Karpas-422 (cell line): ENCODE measurements at places on chromosomes 6 and 20.

GRCh38 chr6:75933387-75933975, 139.0 kb downstream of the IMPG1 start:
- DNase-seq: no peak

DNA sequence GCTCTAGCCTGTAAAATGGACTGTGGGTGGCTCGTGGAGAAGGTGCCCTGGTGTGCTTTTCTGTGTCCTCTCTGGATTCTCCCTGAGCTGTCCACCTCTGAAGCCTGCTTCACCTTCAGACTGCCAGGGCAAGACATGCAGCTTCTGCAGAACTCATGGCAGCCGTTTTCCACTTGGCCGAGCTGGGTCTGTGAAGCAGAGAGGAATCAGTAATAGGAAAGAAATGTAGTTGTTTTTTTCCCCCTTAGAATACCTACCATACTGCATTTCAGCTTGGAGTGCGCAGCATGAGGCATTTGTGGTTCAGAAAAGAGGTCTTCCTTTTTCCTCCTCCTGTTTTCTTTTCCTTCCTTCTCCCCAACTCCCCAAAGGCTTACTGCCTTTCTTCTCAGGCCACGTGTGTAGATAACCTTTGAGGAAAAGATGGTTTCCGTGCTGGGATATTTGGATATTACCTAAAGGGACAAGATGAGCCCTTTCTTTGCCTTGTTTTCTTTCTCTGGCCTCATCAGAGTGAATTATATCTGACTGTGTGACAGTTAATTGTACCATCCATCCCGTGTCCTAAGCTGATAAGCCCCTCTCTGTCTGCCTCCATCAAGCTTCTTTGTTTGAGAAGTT, 39.4 kb downstream of the RREB1 start:
- DNase-seq: no peak

GRCh38 chr6:37654727-37655500, 42.8 kb downstream of the MDGA1 start:
- DNase-seq: no peak

- no peak for DNase-seq
Observed at GRCh38 chr20:2333821-2334220, 38.0 kb downstream of the TGM3 start.

DNA sequence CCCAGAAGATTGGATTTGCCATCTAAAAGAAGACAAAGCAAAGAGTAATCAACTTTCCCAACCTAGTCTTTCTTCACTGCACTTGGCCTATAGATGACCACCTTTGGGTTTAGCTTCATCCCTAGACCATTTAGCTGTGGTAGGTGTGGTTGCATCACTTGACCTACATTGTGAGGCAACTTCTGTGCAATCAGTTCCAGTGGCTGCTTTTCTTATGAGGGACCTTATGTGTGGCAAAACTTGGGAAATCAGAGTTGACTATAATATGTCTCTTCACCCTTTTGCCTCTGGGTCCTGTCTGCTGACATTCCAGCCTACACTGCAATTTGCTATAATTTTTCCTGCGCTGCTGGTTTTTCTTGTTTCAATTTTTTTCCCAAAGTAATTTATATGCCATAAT, 55.2 kb downstream of the PRDM13 start:
- no peak for DNase-seq

DNA sequence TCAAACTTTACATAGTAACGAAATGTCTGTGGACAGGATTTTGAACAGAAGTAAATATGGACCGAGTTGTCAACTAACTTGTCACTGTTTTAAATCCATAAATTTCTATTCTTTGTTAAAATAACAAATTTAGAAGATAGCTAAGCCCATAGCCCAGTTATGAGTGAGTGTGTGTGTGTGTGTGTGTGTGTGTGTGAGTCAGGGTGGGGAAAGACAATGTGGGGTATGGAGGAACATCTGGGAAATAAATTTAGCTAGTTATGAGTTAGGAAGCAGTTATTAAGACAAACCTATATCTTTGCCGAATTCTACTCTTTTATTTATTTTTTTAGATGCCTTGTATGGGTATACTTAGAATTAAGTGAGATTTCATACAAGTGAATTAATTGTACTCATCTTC, 9.0 kb downstream of the TPBG start:
- DNase-seq: no peak

- no peak for DNase-seq
Observed at GRCh38 chr6:40398810-40399477, 188.2 kb downstream of the LRFN2 start.

DNA sequence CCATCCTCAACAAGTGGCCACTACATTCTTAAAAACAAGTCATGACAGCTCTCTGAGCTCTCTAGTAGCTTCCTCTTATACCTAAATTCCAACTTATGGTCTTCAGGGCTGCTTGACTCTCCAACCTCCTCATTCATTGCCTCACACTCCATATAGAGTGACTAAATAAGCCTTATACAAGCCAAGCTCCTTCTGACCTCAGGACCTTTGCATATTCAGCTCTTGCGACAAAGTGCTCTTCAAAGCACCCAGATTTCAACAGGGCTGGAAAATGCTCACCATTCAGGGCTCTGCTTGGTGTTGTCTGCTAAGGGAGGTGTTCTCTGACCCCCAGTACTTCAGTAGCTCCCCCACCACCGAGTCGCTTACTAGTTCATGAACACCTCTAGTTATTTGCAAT, 3.7 kb downstream of the TREML2 start:
- no peak for DNase-seq

DNA sequence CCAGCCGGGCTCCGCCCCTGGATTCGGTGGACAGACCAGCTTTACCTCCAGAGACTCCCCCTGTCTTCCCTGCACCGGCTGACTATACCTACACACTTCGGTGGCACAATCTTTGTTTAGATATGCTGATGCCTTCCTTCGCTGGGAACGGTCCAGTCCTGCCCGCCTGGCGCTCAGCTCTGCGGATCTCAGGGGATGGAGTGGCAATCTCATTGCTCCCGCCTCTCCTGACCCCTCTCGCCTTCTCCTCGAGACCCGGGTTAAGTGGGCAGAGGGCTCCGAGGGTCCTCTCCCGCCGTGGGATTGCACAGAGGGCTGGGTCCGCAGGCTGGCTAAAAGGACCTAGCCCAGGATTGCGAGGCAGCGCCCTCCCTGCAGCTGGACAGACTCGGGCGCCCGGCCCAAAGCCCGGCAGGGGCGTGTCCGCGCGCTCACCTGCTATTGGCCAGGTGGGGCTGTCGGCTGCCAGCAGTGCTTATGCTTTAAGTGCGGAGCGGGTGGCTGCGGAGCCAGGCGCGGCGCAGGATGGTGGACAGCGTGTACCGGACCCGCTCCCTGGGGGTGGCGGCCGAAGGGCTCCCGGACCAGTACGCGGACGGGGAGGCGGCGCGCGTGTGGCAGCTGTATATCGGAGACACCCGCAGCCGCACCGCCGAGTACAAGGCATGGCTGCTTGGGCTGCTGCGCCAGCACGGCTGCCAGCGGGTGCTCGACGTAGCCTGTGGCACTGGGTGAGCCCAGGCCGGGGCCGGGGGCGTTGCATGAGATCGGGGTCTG, at the start of gene GNMT:
GNMT (plus strand) TSS at position 512 of the 777 bp plus-strand sequence; CDS start at position 526, 14 bp downstream.
- DNase-seq: no peak

GRCh38 chr6:144049386-144049785, 41.3 kb upstream of the PLAGL1 start:
- no peak for DNase-seq

DNA sequence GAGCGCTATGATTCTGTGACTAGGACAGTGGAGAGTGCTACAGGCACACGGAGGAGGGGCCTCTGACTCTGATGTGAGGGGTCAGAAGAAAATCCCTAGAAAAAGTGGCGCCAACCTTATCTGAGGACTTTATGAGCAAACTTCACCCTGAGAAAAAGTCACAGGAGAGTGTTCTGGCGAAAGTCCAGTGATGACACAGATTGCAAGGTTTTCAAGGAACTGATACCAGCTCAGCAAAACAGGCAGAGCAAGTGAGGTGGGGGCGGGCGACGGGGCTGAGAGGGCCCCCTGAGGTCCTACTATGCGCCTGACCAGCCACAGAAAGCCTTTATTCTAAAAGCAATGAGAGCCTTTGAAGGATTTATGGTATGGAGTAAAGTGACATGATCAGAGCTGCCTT, 73.3 kb downstream of the SLC22A23 start:
- no peak for DNase-seq
